ENCODE measurements at places on chromosomes 5 and 9.

- no peak for DNase-seq
Observed at GRCh38 chr5:68226546-68227073, 11.1 kb downstream of the PIK3R1 start.

DNA sequence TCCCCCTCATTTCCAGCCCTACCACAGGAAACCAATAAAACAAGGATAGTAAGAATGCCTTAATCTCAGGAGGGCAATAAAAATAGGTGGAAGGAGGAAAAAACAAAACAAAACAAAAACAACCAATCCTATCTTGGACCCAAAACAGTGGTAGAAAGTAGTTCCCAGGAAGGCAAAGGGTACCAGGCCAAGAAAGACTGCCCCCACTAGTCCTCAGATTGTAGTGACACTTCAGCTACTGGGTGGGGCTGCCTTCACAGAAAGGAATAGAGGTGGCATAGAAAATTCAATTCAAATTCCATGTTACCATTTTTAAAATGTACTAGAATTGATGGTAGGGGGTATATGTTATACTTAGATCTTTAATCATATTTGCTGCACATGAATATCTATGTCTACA lies 59.3 kb downstream of the DPYSL3 start:
- no peak for DNase-seq

DNA sequence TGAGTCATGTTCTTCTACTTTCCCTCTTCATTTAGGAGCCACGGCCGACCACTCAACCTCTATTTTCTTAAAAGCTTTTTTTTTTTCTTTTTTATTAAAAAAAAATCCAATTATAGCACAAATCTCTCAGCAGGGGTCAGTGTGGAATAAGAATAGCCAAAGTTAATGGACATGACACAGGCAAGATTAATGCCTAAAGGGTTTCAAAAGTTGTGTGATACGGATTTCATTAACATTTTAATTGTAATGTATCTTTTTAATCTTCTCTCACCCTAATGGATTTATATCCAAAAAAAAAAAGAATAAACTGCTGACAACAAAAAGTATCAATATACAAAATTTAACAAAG lies 5.4 kb downstream of the NACC2 start:
- DNase-seq = no peak

- no peak for DNase-seq
Observed at GRCh38 chr5:43729846-43730478, 127.0 kb downstream of the NNT start.

- no peak for DNase-seq
Observed at GRCh38 chr5:44426944-44427343, 37.7 kb upstream of the FGF10 start.

GRCh38 chr9:128034821-128035652 lies 32.1 kb downstream of the NAIF1 start:
- peak; percentile 83 for DNase-seq

GRCh38 chr9:12930906-12931305 lies 156.1 kb downstream of the LURAP1L start:
- no peak for DNase-seq
